ENCODE measurements at places on chromosomes 4 and X.

GRCh38 chrX:46849933-46850332 is 13.1 kb downstream of the RP2 start:
- DNase-seq, result no peak

DNA sequence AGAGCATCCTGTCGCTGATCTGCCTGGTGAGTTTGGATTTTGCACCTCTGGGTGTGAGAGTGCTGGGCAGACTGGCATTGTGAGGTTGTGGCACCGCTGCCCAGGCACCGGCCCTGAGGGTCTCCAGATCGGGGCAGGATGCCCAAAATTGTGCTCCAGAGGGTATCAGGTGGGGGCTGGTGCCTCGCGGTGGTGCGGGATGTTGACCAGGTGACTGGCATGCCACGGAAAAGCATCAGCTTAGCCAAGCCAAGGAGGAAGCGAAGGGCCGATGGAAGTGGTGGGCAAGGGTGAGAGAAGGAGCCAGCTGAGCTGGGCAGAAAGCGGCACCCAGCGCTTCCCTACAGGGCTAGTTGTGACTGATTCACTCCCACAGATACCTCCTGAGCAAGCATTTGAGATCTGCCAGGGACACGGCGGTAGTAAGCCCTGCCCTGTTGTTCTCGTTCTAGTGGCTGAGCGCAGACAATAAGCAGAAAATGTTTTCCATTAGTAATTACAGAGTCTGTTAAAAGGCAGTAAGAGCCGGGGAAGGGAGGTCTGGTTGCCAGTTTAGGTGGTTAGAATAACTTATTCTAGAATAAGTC is 809 bp downstream of the ZFP92 start:
- DNase-seq, result no peak

DNA sequence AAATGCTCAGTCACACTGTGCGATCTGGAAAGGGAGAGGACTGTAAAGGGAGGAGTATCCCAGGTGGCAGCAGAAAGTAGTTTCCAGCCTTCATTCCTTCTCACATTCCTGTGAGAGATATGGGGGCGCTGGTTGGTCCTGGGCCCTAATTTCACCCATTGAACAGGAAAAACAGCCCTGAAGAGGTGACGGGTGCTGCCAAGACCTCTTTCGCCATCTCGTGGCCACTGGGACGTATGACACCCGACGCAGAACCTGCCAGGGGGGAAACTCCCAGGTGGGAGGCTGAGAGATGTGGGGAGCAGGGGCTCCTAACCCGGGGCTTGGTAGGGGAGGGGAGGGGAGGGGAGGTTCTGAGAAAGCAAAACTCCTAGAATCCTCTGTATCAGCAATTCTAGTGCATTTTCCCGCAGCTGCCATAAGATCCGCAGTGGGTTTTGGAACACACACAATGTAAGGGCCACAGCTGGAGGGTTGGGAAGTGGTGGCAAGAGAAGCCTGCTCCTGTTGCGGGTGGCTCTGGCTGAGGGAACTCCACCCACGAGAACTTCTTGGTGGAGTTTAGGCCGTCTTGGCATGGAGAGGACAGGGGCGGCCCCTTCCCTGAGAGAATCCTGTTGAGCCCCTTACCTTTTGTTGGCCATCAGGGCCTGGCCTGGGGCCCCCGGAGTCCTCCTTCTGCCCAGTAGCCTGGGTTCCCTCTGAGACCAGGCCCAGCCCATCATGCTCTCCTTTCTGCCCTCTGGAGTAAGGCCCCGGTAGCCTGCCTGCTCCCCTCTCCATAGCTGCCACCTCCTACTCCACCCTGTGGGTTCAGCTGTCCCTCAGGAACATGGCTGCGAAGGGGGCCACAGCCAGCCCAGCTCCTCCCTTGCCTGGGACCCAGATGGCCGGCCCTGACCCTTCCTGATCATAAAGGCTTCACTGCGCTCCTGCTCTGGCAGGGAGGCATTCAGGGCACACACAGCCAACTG is 134.1 kb downstream of the OR13H1 start:
- no peak for DNase-seq

- DNase-seq, result no peak
Observed at GRCh38 chrX:133365871-133366611, 49.2 kb downstream of the GPC4 start.

- no peak for DNase-seq
Observed at GRCh38 chr4:140234697-140235060, 80.7 kb upstream of the MAML3 start.

DNA sequence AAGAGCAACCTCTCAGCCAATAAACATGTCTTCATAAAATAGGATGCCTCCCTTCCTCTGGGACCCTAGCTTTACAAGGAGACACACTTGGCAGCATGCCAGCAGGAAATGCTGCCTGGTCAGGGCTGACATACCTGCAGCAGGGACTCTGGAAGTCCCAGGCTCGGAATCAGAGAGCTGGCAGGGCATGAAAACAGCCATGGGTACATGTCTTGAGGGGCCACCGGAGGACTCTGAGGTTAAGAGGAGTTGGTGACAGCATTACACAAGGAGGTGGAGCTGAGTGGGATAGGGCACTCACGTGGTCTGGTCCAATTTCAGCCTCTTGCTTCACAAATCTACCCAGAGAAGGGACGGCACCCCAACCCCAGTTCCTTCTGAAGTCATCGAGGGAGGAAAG is 15.7 kb downstream of the MSX1 start:
- no peak for DNase-seq

GRCh38 chrX:119145241-119145653 is 17.6 kb upstream of the KIAA1210 start:
- DNase-seq, result no peak

DNA sequence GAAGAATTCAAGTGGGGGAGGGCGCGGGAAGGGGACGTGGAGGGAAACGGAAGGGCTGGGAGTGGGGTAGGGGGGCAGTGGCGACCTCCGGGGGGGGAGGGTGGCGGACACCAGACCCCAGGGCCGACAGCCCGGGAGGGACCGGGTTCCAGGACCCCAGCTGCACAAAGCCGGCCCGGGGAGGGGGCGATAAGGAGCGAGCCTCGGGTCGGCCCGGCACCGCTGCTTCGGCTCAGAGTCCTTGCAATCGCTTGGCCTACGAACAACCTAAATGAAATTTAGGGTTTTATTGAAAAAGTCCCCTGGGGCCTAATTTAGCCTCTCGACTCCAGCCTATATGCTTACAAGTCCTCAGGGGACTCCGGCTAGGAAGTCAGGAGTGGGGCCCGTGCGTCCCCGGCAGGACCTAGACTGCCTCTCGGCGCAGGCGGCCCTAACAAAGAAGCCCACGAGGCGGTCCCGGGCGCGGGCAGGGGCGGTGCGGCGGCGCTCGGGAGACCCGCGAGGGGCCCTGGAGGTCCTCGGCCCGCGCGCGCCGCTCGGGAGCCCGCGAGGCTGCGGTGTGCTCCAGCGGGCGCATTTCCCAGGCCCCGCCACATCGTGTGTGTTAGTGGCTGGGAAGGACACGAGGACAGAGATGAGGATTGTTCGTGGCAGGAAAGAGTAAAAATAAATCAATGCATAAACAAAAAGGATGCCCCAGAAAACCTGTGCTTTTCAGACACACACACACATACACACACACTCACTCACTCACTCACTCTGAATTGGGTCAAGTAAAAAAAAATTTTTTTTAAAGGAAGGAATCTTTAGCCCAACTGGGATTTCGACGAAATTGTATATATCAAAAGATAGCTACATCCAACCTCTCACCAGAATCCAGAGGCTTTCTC is 70.0 kb downstream of the MGST2 start:
- DNase-seq, result no peak

- no peak for DNase-seq
Observed at GRCh38 chr4:186755550-186756519, 32.2 kb upstream of the FAT1 start.

- DNase-seq, result no peak
Observed at GRCh38 chr4:47469951-47470350, 6.4 kb upstream of the COMMD8 start.

Data from kidney epithelial cell (primary cell).